EH (cell line): ENCODE measurements at places on chromosomes 4 and X.

- DNase-seq: no peak
These were observed 57.5 kb upstream of the GC start for GRCh38 chr4:71841336-71841735.

- no peak for DNase-seq
These were observed 92.6 kb downstream of the IQCM start for GRCh38 chr4:149723065-149723464.

GRCh38 chrX:155070038-155070437, 898 bp downstream of the CMC4 start:
- DNase-seq: no peak

GRCh38 chr4:7924163-7924562, 15.5 kb downstream of the AFAP1 start:
- DNase-seq: peak; percentile 76

DNA sequence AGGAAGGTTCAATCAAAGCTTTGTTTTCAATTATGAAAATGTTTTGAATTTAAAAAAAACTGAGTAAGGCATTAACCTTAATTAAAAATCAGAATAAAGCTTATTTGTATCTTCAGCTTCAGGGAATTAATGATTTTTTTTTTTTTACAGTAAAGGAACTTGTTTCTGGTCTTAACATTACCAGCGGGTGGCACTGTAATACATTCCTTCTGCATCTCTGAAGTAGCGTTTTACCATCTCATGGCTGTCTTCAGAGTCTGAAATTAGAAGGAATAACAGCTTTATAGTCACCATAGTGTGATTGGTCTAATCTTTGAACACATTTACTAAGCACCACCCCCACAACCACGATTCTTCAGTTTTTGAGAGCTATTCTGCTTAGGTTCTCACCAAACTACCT, 102.6 kb downstream of the IL1RAPL2 start:
- DNase-seq: peak; percentile 0

DNA sequence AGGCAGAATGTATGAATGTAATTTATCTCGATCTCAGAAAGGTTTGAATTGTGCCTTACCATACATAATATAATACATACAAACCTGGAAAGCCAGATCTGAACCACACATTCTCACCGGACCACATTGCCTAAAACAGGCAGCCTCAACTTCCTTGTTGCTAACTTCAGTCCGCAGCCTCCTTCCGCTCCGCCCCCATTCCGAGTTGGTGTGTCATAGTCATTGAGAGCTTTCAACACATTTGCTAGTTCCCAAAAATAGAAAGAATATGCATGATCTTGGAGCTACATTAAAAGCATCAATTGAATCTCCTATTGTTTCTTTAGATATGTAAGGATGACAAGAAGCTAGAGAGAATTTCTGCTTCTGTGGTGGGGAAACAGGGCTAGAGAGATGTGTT, 127.2 kb downstream of the ARHGEF9 start:
- peak; percentile 91 for DNase-seq

GRCh38 chrX:118730500-118731247, 3.3 kb downstream of the IL13RA1 start:
- peak; percentile 87 for DNase-seq
